ENCODE measurements at places on chromosomes 6 and 20.
A peak's percentile ranks its signal among the peaks of the same experiment; 100 is the strongest.

DNA sequence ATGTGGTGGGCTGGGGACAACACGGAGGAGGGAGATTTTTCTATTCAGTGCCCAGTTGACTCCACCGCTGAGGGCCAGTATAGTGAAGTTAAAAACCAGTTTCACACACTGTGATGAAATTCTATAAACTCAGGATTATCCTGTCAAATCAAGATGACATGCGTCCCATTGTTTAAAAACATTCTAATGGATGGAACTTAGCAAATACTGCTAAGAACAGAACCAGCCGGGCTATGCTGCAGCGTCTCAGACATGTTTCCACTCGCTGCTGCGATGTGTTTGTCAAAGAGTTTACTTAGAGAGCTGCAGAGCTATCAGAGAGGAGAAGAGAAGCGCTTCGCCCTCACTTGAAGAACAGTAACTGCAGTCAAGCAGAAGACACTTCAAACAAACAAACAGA lies 212.6 kb upstream of the FOXQ1 start:
- peak overlapping the region; percentile 10 for H3K27ac ChIP-seq
- no peaks in the 10 kb centered on the region for H3K4me1 ChIP-seq
- H3K4me3 ChIP-seq, result no peak overlapping the region
- H3K27me3 ChIP-seq, result no peaks in the 10 kb centered on the region

- no peaks in the 10 kb centered on the region for H3K4me1 ChIP-seq
- H3K4me3 ChIP-seq, result peak overlapping the region; percentile 50
- no peak overlapping the region for H3K27ac ChIP-seq
- H3K27me3 ChIP-seq, result no peaks in the 10 kb centered on the region
Observed at GRCh38 chr6:123804014-123804786, 535 bp downstream of the NKAIN2 start.

- no peak overlapping the region for H3K4me3 ChIP-seq
- H3K27ac ChIP-seq, result no peak overlapping the region
- no peaks in the 10 kb centered on the region for H3K27me3 ChIP-seq
- H3K4me1 ChIP-seq, result peaks cover 55% of the 10 kb centered on the region
Observed at GRCh38 chr6:139147628-139148027, 12.7 kb downstream of the HECA start.

DNA sequence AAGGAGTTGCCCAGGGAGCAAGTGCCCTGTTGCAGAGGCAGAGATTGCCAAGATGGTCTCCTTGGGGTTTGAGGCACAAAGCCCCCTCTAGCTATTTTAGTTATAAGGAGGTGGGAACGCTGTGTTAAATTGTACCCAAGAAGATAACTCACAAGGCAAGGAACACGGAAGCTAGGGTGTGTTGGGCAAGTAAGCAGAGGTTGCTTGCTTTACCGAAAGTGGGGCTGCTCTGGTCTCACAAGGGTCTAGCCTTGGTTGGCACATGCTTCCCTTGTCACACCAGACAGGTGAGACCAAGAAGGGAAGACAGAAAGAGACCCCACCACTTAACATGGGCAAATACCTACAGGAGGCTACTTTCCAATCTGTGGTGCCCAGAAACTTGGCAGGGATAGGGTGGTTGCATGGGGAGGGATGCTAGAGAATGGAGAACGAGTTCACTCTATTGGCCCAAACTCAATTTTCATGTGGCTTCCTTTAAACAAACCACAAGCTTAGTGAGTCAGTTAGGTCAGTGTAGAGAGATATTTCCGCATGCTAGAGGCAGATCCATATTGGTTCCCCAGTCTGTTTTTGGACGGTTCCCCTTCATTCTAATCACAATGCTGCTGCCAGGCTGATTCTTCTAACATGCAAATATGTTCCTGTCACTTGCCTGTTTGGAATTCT lies 42.4 kb downstream of the PLAGL1 start:
- H3K4me3 ChIP-seq, result no peak overlapping the region
- H3K36me3 ChIP-seq, result no peaks in the 10 kb centered on the region
- H3K27ac ChIP-seq, result no peak overlapping the region
- DNase-seq, result no peak
- peaks cover 8% of the 10 kb centered on the region for H3K4me1 ChIP-seq

DNA sequence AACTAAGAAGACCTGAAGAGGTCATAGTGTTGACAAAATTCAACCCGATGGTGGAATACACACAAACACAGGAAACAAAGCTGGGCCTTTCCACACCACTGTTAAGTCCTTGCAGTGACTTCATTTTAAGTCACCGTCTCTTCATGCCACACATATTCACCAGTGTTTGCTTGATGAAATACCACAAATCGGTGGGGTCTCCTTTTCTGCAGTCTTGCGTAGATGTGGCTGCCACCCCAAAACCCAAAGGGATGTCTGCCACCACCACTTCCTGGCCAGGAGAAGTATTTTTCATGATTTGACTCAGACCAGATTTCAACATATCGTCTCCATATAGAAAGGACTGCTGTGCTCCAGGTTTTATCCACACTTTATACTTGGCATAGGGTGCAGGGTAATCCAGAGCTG lies 11.0 kb upstream of the COL10A1 start:
- no peak overlapping the region for H3K4me3 ChIP-seq
- H3K4me1 ChIP-seq, result no peaks in the 10 kb centered on the region
- H3K27ac ChIP-seq, result no peak overlapping the region
- H3K27me3 ChIP-seq, result no peaks in the 10 kb centered on the region

- no peaks in the 10 kb centered on the region for H3K27me3 ChIP-seq
- no peak overlapping the region for H3K27ac ChIP-seq
- no peak for DNase-seq
- peaks cover 31% of the 10 kb centered on the region for H3K4me1 ChIP-seq
- no peaks in the 10 kb centered on the region for H3K36me3 ChIP-seq
- H3K4me3 ChIP-seq, result no peak overlapping the region
Observed at GRCh38 chr20:19120569-19120968, 91.9 kb upstream of the SLC24A3 start.

DNA sequence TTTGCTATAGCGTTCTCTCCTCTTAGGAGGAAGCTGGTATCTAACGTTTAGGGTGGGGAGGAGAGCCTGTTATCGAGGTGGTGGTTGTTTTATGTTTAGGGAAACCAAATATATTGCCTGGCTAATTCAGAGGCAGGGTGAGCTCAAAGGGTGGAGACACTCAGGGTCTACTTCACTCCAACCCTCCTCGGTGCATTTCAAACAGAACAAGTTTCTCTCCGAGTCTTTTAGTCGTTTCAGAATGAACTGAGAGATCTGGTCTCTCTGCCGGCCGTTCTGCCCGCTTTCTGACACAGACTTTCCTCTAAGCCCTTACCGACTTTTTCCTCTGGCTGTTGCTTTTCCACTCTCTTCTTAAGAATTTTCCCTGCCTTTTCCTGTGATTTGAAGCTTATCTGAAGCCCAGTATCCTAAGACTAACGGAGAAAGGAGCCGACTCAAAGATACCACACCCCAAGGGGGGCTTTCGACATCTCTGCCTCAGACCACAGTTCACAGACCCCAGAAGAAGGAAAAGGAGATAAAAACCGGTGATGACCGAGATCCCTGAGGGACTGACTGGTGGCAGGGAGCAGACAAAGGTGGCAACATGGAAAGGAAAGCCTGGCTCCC lies 865 bp downstream of the STK38 start:
- no peaks in the 10 kb centered on the region for H3K27me3 ChIP-seq
- no peak for DNase-seq
- H3K27ac ChIP-seq, result peak overlapping the region; percentile 100
- H3K4me3 ChIP-seq, result peak overlapping the region; percentile 98
- peaks cover 53% of the 10 kb centered on the region for H3K4me1 ChIP-seq
- H3K36me3 ChIP-seq, result peaks cover 2% of the 10 kb centered on the region

DNA sequence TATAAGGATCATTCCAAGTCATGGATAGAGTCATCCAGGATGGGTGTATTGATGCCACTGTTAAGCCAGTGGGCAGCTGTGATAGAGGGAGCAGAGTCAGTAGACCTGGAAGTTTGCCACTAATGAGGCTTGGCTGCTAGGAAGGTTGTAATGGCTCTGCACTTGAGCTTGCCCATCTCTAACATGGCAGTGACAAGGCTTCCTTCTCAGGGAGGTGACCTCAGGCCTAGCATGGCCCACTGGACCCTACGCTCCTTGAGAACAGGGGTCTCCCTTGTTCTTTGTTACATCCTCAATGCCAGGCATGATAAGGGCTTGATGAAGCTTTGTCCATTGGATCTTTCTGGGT lies 155.1 kb downstream of the CD83 start:
- H3K36me3 ChIP-seq, result no peaks in the 10 kb centered on the region
- no peaks in the 10 kb centered on the region for H3K27me3 ChIP-seq
- no peak overlapping the region for H3K27ac ChIP-seq

- DNase-seq, result no peak
- H3K27ac ChIP-seq, result no peak overlapping the region
- no peaks in the 10 kb centered on the region for H3K36me3 ChIP-seq
- no peaks in the 10 kb centered on the region for H3K27me3 ChIP-seq
- H3K4me3 ChIP-seq, result no peak overlapping the region
- H3K4me1 ChIP-seq, result peaks cover 13% of the 10 kb centered on the region
Observed at GRCh38 chr20:44700306-44700705, 14.9 kb upstream of the CCN5 start.

GRCh38 chr6:34964564-34964963 lies 75.5 kb downstream of the ANKS1A start:
- no peaks in the 10 kb centered on the region for H3K27me3 ChIP-seq
- H3K4me1 ChIP-seq, result peaks cover 16% of the 10 kb centered on the region
- DNase-seq, result no peak
- no peaks in the 10 kb centered on the region for H3K36me3 ChIP-seq
- H3K4me3 ChIP-seq, result no peak overlapping the region
- H3K27ac ChIP-seq, result no peak overlapping the region

- peaks cover 11% of the 10 kb centered on the region for H3K36me3 ChIP-seq
- no peak overlapping the region for H3K27ac ChIP-seq
- H3K4me1 ChIP-seq, result no peaks in the 10 kb centered on the region
- H3K27me3 ChIP-seq, result no peaks in the 10 kb centered on the region
Observed at GRCh38 chr6:158475344-158476302, 84.3 kb upstream of the TMEM181 start.

DNA sequence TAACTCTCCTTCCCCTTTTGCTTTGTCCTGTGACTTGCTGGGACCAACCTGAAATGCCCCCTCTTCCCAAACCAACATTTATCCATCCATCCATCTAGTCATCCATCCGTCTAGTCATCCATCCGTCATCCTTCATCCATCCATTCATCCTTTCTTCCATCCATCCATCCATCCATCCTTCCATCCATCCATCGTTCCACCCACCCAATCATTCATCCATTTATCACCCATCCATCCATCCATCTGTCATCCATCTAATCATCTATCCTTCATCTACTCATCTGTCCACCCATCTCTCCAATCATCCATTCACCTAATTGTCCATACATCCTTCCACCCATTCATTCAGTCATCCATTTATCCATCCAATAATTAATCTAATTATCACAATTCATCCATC lies 92.7 kb downstream of the EDN3 start:
- H3K4me1 ChIP-seq, result no peaks in the 10 kb centered on the region
- no peaks in the 10 kb centered on the region for H3K27me3 ChIP-seq
- DNase-seq, result no peak
- H3K27ac ChIP-seq, result no peak overlapping the region
- no peak overlapping the region for H3K4me3 ChIP-seq
- no peaks in the 10 kb centered on the region for H3K36me3 ChIP-seq

- no peaks in the 10 kb centered on the region for H3K27me3 ChIP-seq
- H3K4me3 ChIP-seq, result no peak overlapping the region
- DNase-seq, result no peak
- H3K4me1 ChIP-seq, result no peaks in the 10 kb centered on the region
Observed at GRCh38 chr6:51535327-51535726, 552.1 kb downstream of the PKHD1 start.

GRCh38 chr6:7258231-7258763 lies 54.7 kb downstream of the SSR1 start:
- H3K4me3 ChIP-seq, result no peak overlapping the region
- H3K27me3 ChIP-seq, result no peaks in the 10 kb centered on the region
- DNase-seq, result peak; percentile 59
- no peaks in the 10 kb centered on the region for H3K36me3 ChIP-seq

DNA sequence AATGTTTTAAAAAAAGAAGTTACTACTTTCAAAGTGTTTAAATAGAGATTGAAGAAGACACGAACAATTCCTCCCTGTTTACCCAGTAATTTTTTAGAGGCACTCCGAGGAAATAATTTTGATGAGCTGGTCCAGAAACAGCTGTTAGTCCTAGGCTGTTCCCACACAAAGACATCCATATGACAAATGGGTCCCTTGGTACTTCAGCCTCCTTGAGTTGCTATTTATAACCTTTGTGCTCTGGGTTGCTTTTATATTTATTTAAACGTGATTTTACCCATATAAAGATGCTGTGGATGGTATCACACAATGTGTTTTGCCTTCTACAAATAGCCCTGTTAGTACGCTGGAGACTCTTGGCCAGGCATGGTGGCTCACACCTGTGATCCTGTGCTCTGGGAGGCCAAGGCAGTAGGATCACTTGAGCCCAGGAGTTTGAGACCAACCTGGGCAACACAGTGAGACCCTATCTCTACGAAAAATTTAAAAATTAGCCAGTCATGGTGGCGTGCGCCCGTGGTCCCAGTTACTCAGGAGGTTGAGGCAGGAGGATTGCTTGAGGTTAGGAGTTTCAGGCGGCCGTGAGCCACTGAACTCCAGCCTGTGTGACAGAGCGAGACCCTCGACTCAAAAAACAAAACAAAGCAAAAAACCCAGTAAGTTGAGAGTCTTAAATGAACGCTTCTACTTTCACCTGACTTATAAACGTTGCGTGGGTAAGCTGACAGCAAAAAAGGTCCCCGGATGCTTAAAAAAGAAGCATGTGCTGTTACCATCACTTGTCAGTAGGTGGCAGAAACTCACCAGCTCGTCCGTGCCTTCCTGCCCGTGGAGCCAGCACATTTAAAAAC lies 56.9 kb upstream of the ARMH2 start:
- peak; percentile 77 for DNase-seq
- H3K27ac ChIP-seq, result no peak overlapping the region
- H3K4me3 ChIP-seq, result no peak overlapping the region
- no peaks in the 10 kb centered on the region for H3K27me3 ChIP-seq
- no peaks in the 10 kb centered on the region for H3K4me1 ChIP-seq

- no peaks in the 10 kb centered on the region for H3K36me3 ChIP-seq
- no peak overlapping the region for H3K4me3 ChIP-seq
- H3K27me3 ChIP-seq, result no peaks in the 10 kb centered on the region
- no peak overlapping the region for H3K27ac ChIP-seq
Observed at GRCh38 chr6:40353967-40354452, 233.2 kb downstream of the LRFN2 start.

DNA sequence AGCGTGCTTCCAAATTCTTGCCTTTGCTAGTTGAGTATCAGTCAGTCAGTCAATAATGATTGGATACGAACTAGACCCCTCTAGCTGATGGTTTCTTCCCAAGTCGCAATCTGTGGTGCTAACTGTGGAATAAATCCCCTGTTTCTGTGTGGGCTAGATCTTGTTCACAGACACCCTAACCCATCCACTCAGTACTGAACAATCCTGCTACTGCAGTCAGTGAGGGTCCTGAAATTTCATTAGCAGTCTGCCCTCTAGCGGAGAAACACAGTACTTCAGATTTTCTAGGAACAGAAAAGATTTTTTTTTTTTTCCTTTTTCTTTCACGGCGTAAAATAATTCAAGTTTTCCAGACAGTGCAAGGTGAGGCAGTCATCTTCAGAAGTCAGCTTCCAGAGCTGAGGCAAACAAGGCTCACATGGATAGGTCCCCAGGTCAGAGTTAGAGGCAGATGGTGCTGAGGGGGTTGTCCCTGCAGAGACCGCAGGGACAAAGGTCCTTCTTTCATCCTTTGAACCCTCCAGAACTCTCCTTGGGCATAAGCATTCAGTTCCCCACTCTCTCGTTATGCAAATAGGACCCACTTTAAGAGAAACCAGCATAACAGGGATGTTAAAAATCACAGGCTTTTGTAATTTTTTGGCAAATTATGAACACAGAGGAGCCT lies 119.6 kb downstream of the SCML4 start:
- H3K4me3 ChIP-seq, result no peak overlapping the region
- H3K27me3 ChIP-seq, result no peaks in the 10 kb centered on the region
- peaks cover 3% of the 10 kb centered on the region for H3K4me1 ChIP-seq
- no peak for DNase-seq
- H3K27ac ChIP-seq, result no peak overlapping the region
- H3K36me3 ChIP-seq, result no peaks in the 10 kb centered on the region
